ENCODE measurements at places on chromosomes 1 and 21.
A peak's percentile ranks its signal among the peaks of the same experiment; 100 is the strongest.

DNA sequence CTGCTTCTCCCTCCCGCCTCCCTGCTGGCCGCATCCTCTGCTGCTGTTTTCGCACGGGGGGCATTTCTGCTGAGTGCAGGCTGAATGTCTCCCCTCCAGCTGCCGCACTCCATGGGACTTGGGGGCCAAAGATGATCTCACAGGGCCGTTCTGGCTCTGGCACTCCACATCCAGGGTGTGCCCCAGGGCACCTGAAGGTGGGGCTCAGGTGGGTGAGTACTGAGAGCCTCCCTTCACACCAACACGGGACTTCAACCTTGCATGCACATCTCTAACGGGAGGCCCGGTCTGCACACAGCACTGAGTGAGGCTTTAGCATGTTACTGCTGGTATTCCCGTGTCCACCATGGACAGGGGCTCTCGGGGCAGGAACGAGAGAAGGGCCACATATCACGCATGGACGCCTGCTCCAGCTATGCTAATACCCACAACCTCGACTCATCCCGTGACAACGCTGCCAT is 88.9 kb downstream of the DMRTB1 start:
- peak; percentile 1 for DNase-seq

DNA sequence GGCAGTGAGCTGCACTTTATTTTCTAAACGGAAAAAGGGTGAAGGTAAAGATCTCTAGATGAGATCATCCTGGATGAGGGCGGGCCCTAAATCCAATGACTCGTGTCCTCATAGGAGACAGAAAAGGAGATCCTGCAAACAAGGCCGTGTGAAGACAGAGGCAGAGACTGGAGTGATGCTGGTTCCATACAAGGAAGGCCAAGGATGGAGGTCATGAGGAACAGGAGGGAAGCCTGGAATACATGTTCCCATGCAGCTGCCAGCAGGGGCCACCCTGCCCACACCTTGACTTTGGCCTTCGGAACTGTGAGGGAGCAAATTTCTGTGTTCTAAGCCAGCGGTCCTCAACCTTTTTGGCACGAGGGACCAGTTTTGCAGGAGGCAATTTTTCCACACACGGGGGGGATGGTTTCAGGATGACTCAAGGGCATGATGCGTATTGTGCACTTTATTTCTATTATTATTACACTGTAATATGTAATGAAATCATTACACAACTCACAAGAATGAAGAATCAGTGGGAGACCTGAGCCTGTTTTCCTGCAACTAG is 94.3 kb downstream of the PSMG1 start:
- no peak for DNase-seq

GRCh38 chr1:12052008-12052573 is 11.0 kb upstream of the TNFRSF8 start:
- no peak for DNase-seq

DNA sequence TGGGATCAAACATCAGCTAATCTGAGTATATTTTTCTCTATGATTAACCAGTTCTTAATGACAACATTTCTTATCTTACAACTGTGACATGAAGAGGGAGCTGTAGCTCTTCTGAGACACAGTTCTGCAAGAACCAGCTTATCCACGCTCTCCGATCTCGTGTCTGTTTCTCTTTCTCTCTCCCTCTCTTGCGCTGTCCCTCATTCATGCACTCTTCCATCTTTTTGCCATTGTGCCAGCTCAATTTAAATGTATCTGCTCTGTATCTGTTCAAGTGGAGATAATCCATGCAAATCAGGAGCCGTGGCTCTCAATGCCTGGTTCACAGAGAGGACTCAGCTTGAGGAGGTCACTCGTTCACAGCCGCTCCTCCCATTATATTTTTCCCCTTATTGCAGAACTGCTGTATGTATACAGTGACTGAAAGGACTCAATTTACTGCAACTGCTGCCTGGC is 494.7 kb upstream of the ADGRL2 start:
- no peak for DNase-seq

DNA sequence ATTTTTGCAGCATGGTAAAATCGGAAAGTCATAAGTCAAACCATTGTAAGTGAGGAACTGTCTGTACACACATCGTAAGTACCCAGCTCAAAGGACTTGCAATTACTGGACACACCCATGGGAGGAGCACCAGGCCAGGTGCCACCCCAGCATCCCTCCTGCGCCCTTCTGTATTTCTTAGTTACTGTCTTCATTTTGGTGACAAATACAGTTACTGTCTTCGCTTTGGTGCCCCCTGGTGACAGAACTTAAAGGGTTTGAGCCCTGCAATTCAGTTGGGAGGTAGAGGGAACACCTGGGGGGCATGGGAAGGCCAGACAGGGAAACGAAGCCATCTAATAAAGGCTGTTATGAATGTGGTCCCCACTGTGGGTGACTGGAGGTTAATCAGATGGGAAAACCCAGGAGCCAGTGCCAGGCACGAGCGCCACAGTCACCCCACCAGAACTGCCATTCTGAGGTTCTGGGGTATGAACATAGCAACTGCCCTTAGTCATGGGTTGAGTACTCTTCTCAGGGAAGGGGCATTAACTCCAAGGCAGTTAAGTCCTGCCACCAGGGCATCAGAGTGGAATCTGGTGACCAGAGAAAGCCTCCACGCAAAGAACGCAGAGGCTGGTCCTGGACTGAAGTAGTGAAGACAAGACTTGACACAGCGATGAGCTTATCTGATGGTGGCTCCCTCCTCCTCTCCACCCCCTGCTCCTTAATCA is 612.9 kb downstream of the PTPRU start:
- no peak for DNase-seq

GRCh38 chr1:50332941-50333594 is 90.2 kb downstream of the DMRTA2 start:
- peak; percentile 18 for DNase-seq

GRCh38 chr1:3019516-3020051 is 1.7 kb upstream of the ACTRT2 start:
- DNase-seq = peak; percentile 2

DNA sequence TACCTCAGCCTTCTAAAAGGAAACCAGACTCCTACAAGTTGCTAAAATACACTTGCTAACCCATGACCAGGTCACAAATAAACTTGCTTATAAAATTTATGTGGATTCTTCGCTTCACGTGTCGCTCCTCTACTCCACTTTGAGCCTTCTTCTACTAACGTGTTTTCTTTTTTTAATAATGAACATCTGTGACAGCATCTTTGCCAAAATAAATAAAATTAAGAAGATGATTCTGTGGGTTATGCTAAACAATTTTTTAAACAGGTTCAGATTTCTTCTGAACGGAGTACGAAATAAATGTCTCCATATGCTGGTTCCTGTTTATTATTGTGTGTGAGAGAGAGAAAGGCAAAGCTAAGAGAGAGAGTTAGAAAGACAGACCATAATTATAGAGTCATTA is 735.8 kb downstream of the LTN1 start:
- no peak for DNase-seq

DNA sequence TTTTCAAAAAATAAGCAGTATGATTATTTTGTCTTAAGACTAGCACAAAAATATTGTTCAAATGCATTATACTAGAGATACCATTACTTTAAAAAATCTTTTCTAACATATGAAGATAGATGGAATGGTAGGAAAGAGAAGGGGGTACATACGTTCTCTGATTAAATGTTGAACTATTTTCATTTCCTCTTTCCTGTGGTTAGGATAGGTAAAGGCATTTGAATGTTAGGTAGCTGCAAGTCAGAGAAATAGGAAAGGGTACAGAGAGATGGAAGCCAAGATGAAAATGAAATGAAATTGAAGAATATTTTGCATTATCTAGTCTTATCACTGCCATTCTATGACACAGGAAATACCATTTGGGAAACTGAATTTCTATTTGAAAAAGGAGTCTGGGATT is 28.3 kb downstream of the TLCD4 start:
- no peak for DNase-seq

DNA sequence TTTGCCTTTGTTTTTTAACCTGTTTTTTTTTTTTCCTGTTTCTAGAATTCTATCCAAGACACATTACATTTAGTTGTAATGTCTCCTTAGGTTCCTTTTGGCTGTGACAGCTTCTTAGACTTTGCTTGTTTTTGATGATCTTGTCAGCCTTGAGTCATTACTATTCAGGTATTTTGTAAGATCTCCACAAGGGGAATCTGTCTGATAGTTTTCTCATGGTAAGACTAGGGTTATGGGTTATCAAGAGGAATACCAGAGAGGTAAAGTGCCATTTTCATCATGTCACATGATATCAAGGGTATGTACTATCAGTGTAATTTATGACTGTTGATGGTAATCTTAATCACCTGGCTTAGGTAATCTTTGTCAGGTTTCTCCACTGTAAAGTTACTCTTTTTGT is 99.1 kb upstream of the GFI1 start:
- DNase-seq = no peak

GRCh38 chr1:29382851-29383745 is 146.8 kb downstream of the PTPRU start:
- no peak for DNase-seq

DNA sequence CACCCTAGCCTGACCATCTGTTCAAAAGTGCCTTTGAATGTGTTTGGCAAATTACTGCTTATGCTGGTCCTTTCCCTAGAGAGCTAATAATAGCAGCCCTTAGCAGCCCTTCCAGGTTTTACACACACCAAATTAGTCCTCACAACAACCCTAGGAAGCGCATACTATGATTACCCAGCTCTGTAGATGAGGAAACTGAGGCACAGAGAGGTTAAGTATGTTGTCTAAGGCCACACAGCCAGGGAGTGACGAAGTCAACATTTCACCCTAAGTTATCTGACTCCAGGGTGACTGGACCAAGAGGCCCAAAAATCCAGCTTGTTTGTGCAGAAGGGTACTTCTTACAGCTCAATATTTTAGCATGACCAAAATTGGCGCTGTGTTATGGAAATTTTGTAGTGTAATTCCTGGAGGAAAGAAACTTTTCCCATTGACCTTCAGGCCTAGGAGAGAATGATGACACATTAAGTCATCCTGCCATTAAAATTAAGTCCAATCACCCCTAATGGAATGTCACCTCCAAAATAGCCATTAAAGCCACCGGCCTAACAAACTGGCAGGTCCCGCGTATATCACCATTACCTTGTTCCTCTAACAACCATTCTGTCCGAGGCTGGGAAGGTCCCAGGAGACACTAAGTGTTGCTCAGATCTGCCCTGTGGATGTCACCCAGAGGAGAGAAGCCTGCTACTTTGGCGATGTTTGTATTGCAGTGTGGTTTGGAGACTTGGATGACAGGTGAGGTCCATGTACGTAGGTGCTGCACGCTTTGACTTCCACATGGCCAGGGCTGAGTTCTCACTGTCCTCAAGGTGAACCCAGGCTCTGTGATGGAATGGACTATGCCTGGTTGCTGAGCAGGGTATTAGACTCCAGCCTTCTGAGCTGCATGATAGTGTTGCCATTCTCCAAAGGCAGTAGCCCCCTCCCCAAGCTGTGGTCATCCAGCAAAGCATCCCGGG is 258.3 kb downstream of the TOMM20 start:
- DNase-seq = no peak

DNA sequence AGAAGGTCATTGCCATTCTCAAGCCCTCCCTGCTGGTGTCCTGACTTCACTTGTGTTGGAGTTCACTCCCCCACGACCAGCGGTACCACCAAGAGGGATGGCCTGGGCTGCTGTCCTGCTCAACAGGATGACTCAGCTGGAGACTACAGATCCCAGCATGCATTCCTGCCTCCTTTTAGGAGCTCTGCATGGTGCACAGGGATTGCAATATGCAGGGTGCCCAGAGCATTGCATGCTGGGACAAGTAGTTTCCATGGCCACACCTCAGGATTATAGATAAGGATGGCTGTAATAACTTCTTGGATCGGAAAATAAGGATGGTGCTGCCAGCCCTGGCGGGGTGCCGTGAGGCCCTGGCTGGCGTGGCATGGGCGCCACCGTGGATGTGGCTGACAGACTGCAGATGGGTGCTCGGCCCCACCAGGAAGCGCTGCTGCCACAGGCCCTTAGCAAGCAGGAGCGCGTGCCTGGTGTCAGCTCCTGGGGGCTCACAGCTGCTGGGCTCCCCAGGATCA is 150.0 kb downstream of the CASZ1 start:
- no peak for DNase-seq

DNA sequence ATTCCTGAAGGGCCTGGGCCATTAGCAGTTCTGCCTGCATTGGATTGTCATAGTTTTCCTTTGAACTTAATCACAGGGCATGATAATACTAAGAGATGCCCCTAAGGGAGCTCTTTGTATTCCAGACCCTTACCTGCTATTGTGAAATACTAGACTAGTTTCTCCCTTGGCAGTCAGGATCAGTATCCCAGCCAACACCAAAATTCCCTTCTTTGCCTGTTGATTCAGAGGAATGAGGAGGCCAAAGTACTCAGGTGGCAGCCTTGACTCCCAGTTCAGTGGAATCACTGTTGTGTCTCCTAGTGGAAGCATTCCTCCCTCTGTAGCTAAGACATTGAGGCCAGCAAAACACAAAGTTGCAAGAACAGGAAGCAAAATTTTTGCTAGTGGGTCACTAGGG is 20.7 kb downstream of the SLAMF7 start:
- no peak for DNase-seq

DNA sequence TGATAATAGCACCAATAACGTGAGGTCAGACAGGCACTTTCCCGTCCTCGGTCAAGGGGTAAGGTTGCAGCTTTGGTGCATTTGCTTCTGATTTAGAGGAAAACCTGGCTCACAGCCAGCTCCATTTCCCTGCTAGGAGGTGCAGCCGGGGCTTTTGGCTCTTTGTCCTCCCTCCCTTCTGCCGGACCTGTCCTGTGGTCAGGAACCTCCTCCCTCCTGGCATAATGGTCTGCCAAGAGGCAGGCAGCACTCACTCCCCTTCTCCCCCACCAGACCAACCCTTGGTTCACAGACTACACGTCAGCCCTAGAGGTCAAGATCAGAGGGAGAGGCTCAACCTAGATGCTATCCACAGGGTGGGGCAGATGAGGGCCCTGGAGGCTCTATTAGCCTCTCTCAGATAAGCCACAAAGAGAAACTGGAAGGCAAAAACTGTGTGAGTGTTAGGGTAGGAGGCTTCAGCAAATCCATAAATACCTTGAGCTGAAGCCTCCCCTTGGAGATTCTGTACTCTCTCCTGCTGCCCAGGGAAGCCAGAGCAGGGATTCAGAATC is 64.8 kb downstream of the PLXNA2 start:
- DNase-seq = no peak

- DNase-seq = no peak
These were observed 23.7 kb downstream of the FAF1 start for GRCh38 chr1:50936321-50936720.

- DNase-seq = no peak
These were observed 59.5 kb upstream of the LRRC53 start for GRCh38 chr1:74571891-74572290.

GRCh38 chr1:173866413-173867115 is 1.2 kb downstream of the GAS5 start:
- no peak for DNase-seq

DNA sequence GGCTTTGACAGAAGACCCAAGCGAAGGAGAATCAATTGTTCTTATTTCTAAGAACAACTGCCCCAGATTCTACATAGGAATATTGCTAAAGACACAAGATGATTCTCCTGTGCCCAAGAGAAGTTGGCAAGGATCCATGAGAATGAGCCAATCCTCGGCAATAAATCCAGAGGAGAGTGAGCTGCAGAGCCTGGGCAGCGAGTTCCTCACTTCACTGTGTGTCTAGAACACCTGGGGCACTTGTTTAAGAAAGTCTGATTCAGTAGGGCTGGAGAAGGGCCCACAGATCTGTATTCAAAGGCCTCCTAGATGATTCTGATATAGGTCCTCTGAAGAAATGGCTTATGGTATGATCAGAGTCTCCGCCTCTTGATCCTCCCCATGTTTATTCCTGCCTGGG is 31.8 kb downstream of the GADD45A start:
- DNase-seq = no peak

GRCh38 chr1:227093309-227093708 is 153.2 kb downstream of the COQ8A start:
- no peak for DNase-seq

GRCh38 chr1:51878308-51878615 is 265 bp downstream of the NRDC start:
- DNase-seq = no peak
